ENCODE measurements at places on chromosomes 4 and X.

- DNase-seq = peak; percentile 17
Observed at GRCh38 chr4:41693629-41694028, 54.9 kb downstream of the PHOX2B start.

- no peak for DNase-seq
Observed at GRCh38 chrX:120797188-120797851, 78.3 kb downstream of the CT47B1 start.

DNA sequence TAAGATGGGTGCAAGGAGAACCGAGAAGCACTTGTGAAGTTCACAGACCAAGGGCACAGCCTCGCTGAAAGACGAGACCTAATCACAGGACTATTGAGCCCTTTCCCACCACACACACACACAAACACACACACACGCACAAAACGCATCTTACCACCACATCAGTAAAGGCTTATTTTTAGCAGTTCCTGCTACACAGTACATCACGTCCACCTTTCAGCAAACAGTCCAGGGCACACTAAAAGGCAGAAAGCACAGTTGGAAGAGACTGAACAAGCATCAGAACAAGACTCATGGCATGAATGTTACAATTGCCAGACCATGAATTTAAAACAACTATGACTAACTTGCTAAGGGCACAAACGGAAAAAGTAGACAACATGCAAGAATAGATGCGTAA lies 83.6 kb upstream of the MAPK10 start:
- DNase-seq = no peak

GRCh38 chrX:104566681-104567501 lies 892 bp downstream of the IL1RAPL2 start:
- DNase-seq = no peak

- DNase-seq = no peak
Observed at GRCh38 chrX:2888309-2888708, 40.8 kb downstream of the ARSD start.

- DNase-seq = no peak
Observed at GRCh38 chrX:154517101-154517781, 1.2 kb upstream of the FAM3A start.

DNA sequence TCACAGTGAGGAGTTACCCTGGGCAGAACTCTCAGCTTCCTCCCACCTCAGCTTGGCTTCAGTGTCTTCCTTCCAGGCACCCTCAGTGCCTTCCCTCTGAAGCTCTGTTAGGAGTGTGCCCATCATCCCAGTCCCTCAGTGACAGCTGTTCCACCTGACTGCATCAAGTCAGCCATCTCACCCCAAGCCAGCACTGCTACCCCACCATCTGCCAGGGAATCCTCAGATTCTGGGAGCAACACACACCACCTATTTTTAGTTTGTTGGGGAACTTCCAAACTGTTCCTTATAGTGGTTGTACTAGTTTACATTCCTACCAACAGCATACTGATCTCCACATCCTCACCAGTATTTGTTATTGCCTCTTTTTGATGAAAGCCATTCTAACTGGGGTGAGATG lies 182.9 kb downstream of the RELL1 start:
- DNase-seq = no peak

- DNase-seq = no peak
Observed at GRCh38 chrX:113470166-113470565, 629.5 kb upstream of the AMOT start.

DNA sequence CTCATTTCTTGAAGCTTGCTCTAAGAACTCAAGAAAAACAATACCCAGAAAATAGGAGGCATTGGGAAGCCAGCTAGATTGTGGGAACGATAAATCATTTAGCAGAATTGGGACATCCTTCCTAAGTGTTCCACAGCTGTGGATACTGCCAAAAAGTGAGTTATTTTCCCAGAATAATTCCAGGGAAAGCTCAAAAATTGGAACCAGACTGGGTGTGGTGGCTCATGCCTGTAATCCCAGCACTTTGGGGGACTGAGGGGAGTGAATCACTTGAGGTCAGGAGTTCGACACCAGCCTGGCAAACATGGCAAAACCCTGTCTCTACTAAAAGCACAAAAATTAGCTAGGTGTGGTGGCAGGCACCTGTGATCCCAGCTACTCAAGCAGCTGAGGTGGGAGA lies 68.2 kb upstream of the GK2 start:
- no peak for DNase-seq

DNA sequence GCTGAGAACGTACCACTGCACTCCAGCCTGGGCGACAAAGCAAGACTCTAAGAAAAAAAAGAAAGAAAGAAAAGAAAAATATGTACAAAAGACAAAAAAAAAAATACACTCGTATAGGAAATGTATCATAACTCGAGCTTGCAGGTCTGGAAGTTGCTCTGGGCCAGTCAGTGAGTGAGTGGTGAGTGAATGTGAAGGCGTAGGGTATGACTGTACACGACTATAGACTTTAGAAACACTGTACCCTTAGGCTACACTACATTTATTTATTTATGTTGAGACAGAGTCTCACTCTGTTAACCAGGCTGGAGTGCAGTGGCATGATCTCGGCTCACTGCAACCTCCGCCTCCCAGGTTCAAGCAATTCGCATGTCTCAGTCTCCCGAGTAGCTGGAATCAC lies 29.4 kb downstream of the EVC2 start:
- no peak for DNase-seq

DNA sequence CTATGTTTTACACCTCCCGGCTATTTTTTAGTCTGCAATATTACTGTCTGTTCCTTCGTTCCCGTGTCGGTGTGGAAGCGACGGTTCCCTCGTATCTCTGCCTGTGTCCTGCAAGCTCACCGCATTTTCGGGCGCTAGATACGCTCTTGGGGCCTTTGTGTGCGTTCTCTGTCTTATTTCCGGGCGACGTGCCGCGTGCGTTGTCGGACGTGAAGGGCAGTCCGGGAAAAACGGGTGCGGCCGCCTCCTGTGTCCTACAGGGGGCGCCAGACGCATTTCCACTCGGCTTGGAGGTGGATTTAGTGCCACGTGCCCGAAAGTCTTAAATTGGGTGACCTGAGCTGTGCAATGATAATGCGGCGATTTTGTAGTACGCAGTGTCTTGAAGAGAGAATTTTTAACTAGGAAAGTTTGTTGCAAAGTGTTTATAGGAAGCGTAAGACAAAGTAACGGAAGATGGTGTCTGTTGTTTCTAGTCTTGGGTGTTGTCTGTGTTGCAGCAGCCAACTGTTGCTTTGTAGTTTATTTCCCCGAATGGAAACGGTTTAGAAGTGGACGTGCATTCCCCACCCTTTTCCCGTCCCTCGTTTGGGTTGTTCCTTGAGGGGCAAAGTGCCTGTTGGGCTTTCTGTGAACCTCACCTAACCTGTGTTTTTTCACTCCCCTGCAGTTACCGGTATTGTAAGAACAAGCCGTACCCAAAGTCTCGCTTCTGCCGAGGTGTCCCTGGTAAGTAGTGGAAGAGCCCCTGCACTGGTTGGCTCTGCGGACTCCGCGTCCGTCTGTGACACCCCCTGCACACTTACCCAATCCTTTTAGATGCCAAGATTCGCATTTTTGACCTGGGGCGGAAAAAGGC lies 720 bp downstream of the RPL10 start:
- peak; percentile 90 for DNase-seq

DNA sequence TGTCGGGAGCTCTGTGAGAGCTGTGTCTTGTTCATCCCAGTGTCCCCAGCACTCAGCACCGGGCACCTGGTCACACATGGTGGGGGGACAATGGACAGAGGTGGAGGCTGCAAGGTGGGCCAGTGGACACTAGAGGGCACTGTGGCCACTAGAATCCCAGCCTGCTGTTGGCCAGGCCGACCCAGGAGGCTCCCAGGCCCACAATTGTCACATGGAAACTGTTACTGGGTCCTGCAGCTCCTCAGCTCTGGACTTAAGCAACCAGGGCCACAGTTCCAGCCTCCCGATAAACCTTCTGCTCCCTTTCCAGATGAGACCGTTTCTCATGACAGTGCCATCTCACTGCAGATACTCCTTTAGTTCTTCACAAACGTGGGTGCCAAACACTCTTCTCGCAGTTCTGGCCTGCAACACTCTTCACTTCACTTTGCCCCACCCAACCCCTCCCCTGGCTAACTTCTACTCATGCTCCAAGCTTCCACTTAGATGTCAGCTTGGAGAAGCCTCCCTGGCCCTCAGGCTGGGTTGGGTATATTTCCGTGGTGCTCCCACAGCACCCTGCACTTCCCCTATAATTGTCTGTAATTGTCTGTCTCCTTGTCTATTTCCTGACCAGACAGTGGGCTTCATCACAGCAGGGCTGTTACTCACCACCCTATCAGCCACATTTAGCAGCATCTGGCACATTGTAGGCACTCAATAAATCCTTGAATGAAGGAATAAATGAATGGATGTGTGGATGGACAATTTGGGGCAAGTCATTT lies 3.5 kb upstream of the IQSEC2 start:
- DNase-seq = peak; percentile 64

DNA sequence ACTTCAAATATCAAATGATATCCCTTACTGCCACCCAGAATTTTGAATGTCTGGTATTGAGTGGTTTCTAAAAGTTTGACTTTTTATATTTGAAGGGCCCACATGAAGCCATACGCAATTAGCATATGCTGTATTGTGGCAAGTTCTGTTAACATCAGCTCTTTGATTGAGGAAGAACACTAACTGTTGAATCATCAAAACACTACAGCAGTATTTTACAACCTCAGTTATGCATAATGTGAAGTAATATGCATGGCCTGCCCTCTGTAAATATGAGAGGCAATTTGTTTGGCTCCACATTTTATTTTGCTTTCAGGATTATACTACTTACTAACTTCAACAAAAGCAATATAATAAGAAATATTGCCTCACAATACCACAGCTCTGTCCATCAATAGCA lies 62.2 kb upstream of the DMD start:
- DNase-seq = no peak

DNA sequence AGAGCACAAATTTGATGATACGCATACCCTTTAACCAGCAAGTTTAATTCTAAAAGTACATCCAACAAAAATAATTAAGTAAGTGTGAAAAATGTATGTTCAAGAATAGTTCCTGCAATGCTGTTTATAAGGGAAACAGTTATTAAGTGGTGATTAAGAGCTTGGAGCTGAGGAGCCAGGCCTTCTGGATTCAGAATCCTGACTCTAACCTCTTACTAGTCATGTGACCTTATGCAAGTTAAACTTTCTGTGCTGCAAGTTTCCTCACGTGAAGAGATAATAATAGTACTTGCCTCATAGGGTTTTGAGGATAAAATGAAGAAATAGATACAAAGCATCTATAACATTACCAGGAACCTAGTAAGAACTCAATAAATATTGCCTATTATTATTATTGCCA lies 77.7 kb downstream of the FAM13A start:
- DNase-seq = no peak

- no peak for DNase-seq
Observed at GRCh38 chr4:108398316-108398715, 222.1 kb upstream of the RPL34 start.

DNA sequence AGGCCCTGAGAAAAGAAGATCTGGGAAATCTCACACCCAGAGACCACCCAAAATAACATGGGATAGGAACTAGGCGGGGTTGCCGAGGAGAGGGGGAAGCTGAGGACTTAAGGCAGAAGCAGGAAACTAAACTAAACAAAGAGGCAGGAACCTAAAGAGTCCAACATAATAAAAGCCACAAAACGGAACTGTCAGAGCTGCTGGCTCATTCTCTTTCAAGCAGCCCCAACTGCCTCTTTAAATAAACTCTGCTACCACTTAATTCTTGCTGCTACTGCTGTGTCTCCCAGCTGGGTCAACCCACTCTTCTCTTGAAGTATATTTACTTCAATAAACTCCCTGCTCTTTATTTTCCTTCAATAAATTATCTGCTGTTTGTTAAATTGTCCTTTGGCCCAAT lies 44.5 kb downstream of the MAGEB16 start:
- no peak for DNase-seq

GRCh38 chrX:148672517-148672916 lies 172.1 kb downstream of the AFF2 start:
- no peak for DNase-seq

- DNase-seq = no peak
Observed at GRCh38 chr4:34850968-34851367, 1393.3 kb downstream of the ARAP2 start.

DNA sequence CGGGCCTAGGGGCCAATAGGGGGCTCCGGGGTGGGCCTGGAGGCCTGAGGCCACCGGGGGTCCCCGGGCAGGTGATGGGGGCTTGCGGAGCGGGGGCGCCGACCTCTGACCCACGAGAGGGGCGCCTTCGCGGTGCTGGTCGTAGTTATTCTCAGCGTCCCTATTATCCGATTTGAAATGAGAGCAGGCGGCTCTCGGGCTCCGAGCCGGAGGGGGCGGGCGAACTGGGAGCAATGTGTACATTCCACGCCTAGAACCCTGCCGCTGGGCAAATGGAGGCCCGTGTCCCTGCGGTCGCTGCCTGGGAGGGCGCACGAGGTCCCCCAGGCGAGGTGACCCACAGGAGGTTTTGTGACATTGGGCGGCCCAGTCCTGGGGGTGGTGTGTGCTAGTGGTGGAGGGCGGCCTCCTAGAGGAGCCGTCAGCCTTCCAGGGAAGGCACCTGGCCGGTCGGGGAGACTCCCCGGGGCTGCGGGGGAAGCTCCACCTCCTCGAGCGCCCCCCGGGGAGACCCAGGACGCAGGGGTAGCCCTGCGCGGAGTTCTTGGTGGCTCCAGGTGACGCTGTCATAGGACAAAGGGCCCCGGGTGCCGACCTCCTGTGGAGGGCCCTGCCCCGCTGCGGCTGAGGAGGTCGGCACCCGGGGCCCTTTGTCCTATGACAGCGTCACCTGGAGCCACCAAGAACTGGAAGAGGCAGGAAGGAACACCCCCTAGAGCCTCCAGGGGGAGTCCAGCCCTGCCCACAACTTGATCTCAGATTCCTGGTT lies 102.6 kb upstream of the PRKX start:
- peak; percentile 48 for DNase-seq

DNA sequence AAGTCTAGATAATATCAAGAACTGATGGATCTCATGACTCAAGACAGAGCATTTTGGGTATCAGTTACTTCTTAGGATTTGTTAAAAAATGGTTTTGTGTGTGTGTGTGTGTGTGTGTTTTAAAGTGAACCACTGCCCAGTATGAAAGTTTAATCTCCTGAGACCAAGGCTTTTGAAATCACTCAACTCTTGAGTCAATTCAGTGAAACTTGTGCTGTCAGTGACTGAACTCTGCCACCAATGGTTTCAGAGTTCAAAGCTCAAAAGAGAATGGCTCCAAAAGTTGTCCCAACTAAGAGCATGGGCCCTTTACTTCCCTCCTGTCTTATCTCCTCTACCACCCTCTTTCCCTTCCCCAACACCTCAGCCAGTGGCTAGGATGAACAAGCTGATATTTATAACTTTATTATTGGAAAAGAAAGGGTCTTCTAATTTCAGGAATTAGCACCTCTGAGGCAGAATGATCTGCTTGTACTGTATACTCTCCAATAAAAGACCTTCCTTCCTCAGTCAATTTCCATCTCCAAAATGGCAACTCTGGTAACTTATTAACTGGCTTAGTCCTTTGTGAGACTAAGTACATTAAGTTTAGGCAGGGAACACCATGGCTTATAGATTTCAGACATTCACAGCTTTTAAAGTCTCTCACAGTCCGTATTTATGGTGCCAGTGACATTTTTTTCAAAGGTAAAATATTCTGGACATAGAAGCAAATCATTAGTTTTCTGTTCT lies 152.2 kb downstream of the REPS2 start:
- no peak for DNase-seq

Data from RPMI8226 (cell line).